Stimulated activated CD8-positive, alpha-beta memory T cell treated with anti-CD3 and anti-CD28 coated beads, Interleukin-4, amount 100 ng/mL, for 1 hour (primary cell): ENCODE measurements at places on chromosomes 13 and 19.

- no peak for DNase-seq
Measured at GRCh38 chr19:13128583-13128982, 10.5 kb downstream of the NACC1 start.

GRCh38 chr13:70042193-70042592 is 65.4 kb upstream of the ATXN8OS start:
- DNase-seq, result no peak

- no peak for DNase-seq
Measured at GRCh38 chr13:81104035-81104715, 763.2 kb upstream of the SPRY2 start.

DNA sequence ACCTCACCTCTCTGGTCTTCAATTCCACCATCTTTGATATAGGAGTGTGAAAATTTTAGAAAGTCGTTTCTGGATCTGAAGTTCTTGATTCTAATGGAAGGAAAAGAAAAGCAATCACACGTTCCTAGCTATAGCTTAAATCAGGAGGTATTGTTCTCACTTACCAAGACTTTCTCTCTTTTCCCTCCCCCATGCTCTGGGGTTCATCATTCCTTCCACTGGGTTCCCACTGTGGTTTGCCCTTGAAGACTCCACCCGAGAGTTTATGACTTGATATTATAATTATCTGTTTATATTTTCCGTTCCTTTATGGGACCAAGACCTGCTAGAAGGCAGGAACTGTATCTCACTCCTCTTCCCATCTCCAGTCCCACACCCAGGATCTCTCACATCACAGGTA is 76.6 kb downstream of the AKAP11 start:
- no peak for DNase-seq

DNA sequence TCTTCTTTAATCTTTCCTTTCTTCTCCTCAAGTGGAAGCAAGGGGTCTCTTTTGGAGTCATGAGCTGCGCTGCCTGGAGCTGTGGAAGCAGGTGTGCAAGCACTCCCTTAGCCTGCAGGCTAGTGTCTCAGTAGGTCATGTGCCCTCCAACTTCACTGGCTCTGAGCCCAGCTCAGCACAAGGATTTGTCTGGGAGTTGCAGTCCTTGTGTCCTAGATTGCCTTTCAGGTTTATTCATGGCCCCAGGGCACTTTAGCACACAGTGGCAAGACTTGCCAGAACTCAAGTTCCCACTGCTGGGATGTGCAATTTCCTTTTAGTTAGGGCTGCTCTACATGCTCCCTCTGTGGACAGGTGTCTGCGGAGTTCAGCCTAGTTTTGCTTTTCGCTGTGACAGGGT is 211.7 kb downstream of the LIG4 start:
- no peak for DNase-seq

GRCh38 chr19:2556221-2557092 is 80.5 kb downstream of the GADD45B start:
- DNase-seq, result no peak

- DNase-seq, result no peak
Measured at GRCh38 chr19:35633727-35634440, 5.0 kb downstream of the RBM42 start.

DNA sequence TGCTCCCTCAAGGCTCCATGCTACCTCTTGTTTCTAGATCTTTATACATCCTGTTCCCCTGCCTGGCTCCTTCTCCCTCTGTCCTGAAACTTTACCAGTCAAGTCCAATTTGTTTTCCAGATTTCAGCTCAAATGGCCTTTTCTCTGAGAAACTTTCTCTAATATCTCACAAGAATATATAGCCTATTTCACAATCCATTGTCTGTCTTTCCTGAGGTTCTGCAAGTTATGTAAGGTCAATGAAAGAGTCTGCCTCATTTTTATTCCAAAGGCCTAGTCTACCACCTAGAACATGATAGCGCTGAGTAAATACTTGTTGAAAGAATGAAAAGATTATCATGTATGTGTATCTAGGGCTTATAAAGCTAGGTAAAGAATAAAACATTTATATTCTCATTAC is 348.8 kb downstream of the SPRY2 start:
- DNase-seq, result no peak

- no peak for DNase-seq
Measured at GRCh38 chr19:5913739-5914357, at the start of gene CAPS. CAPS (plus strand) TSS chr19:5914254; CDS start chr19:5914407, 153 bp downstream.

GRCh38 chr13:72109863-72110262 is 242.9 kb upstream of the DACH1 start:
- no peak for DNase-seq

- no peak for DNase-seq
Measured at GRCh38 chr13:110132225-110132982, 174.6 kb downstream of the COL4A1 start.

DNA sequence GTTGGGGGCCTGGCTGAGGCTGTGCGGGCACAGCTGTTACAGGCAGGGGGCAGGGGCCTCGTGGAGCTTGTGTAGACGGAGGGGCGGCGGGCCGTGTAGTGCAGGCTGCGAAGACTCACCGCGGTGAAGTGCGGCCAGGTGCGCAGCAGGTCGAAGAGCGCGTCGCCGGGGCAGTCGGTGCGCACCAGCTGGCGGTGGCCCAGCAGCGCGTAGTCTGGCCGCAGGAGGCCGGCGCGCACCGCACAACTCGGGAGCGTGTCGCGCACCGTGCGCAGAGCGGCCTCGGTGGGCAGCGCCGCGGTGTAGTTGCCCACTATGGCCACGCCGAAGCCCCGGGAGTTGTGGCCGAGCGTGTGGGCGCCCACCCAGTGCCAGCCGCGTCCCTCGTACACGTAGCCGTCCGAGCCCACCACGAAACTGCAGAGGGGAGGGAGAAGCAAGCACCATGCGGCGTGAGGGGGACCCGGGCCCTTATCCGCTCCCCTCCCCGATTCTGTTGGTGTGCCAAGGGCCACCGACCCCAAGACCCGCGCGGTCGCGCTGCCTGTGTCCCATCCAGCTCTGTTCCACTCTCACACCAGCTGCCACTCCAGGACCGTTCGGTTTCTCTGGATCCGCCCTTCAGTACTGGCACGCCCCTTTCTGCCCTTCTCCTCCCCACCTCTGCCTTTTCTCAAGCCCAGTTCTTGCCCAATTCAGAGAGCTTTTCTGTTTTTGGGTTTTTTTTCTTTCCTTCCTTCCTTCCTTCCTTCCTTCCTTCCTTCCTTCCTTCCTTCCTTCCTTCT is 5.4 kb upstream of the RASAL3 start:
- DNase-seq, result no peak

DNA sequence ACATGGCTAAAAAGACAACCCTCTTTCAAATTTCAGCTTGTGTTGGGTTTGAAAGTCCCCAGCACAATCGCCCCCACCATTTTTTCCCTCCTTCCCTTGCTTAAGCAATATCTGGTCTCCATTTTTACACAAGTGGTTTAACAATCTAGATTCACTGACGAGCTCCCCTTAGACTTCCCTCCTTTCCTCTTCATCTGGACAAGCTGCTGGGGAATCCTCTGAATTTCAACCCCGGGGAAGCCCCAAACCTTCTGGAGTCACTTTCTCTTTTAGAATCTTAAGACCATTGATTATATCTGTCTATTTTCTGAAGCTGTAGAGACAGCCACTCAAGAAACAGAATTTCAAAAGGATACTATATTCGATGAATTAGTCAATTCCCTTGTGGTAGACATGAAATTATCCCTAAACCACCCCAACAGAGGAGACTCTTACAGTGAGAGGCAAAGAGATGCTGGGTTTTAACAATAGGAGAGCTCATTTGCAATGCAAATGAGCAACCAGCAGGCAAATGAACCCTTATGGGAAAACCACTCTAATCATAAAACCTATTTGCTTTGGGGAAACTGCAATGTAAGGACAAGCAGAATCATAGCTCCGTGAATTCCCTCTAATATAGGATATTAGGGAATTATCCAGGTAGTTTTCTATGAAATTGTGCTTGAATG is 78.9 kb downstream of the TEX26 start:
- DNase-seq, result no peak

DNA sequence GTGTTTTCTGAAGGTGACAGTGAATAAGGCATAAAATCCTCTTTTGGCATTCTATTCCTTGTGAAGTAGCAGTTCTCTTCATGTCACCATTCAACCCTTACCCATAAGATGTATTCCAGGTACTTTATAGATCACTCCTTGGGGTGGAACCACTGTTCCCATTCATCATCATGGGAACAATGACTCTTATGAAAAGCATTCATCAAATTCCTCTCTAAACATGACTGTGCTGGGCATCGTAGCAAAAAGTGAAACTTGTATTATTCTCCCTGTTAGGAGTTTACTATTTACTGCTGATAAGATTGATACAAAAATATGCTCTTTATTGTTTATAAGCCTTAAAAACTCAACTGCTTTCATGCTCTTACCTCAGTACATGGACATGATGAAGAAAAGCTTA is 793.4 kb downstream of the LIG4 start:
- DNase-seq, result no peak

- no peak for DNase-seq
Measured at GRCh38 chr13:32851083-32852069, 164.8 kb upstream of the KL start.

- no peak for DNase-seq
Measured at GRCh38 chr13:35785576-35786303, 309.3 kb upstream of the MAB21L1 start.

DNA sequence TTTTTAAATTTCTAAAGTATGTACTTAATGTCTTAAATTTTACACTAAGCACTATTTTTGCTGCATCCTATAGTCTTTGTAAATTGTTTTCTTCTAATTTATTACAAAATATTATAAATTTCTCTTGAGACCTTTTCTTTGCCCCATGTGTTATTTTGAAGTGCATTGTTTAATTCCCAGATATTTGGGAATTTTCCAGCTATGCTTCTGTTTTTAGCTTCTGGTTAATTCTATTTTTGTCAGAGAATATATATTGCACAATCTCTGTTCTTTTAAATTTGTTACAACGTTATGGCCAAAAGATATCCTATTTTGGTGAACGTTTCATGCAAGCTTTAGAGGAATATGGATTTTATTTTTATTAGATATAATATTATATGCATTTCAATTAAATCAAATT is 917.4 kb upstream of the MIR17HG start:
- no peak for DNase-seq

GRCh38 chr19:20247016-20247683 is 80.1 kb downstream of the ZNF486 start:
- DNase-seq, result no peak

- DNase-seq, result no peak
Measured at GRCh38 chr13:109869312-109870237, 83.2 kb upstream of the IRS2 start.

GRCh38 chr13:76644906-76645305 is 241.3 kb downstream of the KCTD12 start:
- DNase-seq, result no peak

- no peak for DNase-seq
Measured at GRCh38 chr19:33456076-33456844, 65.3 kb downstream of the PEPD start.

- no peak for DNase-seq
Measured at GRCh38 chr13:56864451-56864850, 276.3 kb upstream of the PRR20A start.

- no peak for DNase-seq
Measured at GRCh38 chr13:56988543-56988942, 152.2 kb upstream of the PRR20A start.

GRCh38 chr13:112907286-112907685 is 61.7 kb upstream of the MCF2L start:
- DNase-seq, result no peak

GRCh38 chr13:43487885-43488284 is 298.9 kb downstream of the ENOX1 start:
- DNase-seq, result no peak

- no peak for DNase-seq
Measured at GRCh38 chr19:6070720-6071485, 39.4 kb downstream of the RFX2 start.

GRCh38 chr13:94813920-94814475 is 101.7 kb upstream of the SOX21 start:
- no peak for DNase-seq

DNA sequence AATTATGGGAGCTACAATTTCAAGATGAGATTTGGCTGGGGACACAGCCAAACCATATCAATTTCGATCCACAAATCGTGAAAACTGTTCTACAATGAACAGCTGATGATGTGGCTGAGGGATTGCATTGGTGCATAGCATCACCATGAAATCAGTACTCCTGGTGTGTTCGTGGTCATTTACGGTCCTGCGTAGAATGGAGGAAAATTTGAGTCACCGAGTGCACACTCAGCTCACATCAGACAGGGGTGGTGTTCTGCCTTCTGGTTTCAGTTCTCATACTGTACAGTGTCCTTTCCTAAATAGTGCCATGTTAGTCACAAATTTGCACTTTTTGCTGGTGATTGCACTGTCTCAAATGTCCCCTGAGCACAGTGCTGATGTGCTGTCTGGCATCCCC is 39.2 kb downstream of the MYH14 start:
- DNase-seq, result no peak

DNA sequence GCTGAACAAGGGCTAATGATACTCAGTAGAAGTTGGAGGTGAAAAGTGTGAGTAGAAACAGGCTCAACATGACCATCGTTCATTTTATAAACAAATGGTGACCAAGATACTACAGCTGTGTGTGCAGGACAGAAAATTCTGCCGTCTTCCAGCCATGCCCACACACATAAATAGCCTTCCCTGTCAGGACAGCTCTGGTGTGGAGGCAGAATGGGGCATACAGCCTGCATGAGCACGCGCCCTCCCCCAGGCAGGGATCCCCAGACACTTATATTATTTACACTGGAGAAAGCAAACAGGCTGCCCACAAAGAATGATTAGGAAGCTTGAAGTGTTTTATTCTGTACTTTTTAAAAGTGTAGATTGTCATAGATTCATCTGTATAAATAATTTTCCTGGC is 20.4 kb downstream of the GJA3 start:
- DNase-seq, result no peak

- DNase-seq, result peak; percentile 59
Measured at GRCh38 chr13:91398413-91399188, at the start of gene GPC5. GPC5 (plus strand) TSS chr13:91398621.

- DNase-seq, result no peak
Measured at GRCh38 chr13:51737609-51738008, 66.4 kb downstream of the DHRS12 start.

DNA sequence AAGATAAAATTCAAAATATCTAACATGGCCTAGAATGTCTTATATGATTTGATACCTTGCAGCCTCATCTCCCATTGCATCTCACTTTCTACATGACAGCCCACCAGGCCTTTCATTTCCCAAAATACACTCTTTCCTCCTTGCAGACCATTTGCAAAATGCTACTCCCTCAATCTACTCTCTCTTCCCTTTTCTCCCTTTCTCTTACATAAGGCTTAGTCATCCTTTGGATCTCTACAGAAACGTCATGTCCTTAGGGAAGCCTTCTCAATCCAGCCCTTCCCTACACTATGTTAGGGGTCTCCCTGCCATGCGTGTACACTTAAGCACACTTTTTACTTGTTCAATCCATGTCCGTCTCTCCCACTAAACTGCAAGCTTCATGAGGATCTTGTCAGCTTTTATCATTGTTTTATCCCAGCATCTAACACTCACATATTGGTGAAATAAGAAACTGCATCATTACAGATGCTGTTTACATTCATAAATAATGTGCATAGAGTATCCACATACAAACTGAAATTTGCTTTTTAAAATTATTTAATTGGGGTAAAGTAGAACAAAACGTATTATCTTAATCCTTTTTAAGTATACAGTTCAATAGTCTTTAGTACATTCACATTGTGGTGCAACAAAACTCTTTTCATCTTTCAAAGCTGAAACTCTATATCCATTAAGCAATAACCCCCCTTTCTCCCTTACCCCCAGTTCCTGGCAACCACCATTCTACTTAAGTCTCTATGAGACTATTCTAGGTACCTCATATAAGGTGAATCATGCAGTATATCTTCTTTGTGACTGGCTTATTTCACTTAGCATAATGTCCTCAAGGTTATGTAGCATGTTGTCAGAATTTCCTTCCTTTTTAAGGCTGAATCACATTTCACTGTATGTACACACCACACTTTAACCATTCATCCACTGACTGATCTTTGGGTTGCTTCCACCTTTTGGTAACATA is 11.5 kb upstream of the WBP4 start:
- no peak for DNase-seq
